Fibroblast of skin of back (primary cell): ENCODE measurements at places on chromosomes 2 and 18.

DNA sequence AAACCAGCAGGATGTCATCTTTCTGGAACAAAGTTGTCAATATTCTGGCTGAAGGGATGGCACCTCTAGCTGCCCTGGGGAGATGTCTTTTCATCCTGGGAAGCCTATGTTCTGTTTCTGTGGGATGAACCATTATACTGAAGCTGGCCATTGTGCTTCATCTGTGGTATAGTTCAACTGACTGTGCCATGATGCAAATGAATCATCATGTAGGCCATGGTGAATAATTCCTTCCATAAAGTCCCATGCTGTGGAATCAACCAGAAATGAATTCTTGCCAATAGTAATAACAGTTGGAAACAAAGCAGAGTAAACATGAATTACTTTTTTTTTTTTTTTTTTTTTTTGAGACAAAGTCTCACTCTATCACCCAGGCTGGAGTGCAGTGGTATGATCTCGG lies 64.1 kb upstream of the CNGA3 start:
- peak; percentile 21 for DNase-seq

DNA sequence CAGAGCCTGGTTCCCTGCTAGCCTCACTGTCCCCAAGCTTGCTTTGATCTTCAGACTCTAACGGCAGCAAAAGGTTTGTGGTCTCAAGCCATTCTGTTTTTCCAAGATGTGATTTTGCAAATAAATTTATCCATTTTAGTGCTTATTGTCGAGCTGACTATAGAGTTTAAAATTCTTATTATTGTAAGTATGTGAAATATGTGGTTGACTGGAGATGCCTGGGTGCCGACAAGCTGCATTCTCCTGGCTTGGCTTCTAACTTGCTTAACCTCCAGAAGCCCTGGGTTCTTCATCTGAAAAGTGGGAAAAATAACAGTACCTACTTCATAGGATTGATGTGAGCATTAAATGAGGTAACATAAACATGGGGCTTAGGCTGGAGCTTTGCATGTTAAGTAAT lies 9.9 kb upstream of the EDAR start:
- DNase-seq = peak; percentile 38

DNA sequence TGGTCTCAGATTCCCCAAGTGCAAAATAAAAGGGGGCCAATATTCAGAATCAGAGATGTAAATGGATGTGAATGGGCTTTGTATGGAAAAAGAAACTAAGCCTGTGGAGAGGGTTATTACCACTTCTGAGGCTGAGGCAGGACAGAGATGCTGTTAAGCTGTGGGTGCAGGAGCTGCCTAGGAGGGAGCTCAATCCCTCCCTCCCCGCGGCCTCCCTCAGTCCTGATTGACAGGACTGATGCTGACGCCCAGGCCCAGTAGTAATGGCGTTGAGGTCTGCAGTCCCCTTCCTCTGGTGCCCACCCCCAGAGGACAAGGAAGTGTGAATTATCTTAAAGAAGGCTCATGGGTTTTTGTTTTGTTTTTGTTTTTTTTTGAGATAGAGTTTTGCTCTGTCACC lies 40.4 kb downstream of the PSD4 start:
- DNase-seq = no peak

DNA sequence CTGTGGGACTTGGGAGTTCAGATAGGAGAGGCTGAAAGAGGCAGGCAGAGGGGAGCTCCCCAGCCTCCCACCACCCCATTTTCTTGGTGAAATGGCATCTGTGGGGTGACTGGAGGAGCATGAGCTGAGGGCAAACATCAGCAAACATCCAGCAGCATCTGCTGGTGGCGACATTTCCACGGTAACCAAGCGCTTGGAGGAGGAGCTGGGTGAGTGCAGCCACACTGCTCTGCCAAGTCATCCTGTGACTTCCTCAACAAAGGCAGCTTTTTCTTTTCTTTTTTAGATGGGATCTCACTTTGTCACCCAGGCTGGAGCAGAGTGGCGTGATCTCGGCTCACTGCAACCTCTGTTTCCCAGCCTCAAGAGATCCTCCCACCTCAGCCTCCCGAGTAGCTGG lies 5.6 kb downstream of the TXNL4A start:
- no peak for DNase-seq

GRCh38 chr2:158570869-158571268 lies 114.1 kb downstream of the PKP4 start:
- no peak for DNase-seq

- DNase-seq = no peak
Observed at GRCh38 chr2:95281786-95282185, 7.5 kb downstream of the PROM2 start.
